ENCODE measurements at places on chromosomes 13 and 19.

DNA sequence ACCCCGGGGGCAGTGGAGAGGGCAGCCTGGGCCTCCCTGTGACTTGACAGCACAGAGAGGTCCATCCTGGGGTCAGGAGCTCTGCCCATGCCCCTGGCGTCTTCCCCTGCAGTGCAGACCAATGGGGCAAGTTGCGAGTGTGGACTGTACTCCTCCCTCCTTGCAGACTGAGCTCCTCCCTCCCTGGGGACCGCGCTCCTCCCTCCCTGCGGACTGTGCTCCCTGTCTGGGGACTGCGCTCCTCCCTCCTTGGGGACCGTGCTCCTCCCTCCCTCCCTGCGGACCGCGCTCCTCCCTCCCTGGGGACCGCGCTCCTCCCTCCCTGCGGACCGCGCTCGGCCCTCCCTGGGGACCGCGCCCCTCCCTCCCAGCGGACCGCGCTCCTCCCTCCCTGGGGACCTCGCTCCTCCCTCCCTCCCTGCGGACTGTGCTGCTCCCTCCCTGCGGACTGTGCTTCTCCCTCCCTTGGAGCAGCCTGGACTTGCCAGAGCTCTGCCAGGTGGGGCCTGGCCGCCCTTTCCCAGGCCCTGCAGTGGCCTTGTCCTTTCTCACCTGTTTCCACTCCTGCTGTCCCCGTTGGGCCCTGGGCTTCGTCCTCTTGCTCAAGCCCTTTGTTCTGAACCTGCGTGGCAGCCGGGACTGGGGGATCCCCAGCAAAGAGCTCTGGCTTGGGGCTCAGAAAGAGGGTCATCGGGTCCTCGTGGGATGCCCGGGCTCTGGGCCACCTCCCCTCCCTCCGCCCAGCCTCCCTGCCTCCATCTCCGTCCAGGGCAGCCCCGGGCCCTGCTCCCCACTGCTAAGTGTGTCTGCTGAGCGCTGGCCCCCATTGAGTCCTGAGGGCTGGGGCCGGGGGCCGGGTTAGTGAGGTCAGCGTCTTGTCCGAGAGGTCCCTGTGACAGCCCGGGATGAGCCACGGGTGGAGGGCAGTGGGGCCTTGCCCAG is 6.8 kb downstream of the GAMT start:
- DNase-seq: no peak

DNA sequence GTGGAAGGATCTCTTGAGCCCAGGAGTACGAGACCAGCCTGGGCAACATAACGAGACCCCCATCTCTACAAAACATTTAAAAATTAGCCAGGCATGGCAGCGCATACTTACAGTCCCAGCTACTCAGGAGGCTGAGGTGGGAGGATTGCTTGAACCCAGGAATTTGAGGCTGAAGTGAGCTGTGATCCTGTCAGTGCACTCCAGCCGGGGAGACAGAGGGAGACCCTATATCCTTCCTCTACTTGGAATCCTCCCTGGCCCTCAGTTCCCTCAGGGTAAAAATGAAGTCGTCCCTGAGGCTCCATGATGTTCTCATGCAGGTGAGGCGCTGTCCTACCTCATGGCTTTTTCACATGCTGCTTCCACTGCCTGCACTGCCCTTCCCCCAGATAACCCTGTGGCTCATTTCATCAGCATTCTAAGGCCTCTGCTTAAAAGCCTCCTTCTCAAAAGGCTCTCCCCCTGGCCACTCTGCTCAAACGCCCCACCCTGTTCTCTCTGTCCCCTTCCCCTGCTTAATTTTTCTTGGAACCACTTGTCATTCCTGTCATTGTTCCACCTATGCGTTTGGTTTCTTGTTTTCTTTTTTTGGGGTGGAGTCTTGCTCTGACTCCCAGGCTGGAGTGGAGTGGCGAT is 19.2 kb downstream of the DNM2 start:
- no peak for DNase-seq

DNA sequence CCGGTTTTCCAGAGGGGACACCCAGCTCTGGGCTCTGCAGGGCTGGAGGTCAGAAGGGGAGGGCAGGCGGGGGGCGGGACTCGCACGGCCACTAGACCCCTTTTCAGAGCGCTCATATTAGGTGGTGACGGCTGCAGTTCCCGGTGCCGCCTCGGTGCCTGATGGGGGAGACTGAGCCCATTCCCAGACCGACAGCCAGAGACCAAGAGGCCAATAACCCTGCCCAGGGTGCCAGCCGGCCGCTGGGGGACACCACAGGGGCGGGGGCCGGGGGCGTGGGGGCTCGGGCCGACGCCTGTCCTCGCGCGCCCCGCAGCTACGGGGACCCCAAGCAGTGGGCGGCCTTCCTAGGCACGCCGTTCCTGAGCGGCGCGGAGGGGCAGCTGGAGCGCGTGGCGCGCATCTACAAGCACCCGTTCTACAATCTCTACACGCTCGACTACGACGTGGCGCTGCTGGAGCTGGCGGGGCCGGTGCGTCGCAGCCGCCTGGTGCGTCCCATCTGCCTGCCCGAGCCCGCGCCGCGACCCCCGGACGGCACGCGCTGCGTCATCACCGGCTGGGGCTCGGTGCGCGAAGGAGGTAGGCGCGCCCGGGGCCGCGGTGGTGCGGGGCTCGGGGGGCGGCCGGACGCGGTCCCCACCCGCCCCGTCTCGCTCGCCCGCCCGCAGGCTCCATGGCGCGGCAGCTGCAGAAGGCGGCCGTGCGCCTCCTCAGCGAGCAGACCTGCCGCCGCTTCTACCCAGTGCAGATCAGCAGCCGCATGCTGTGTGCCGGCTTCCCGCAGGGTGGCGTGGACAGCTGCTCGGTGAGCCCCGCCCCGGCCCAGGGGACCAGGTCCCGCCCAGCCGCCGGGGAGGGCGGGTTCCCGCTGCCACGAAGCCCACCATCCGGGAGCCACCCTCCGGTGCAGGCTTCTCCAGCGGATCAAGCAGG is 2.4 kb downstream of the TIMM13 start:
- DNase-seq: no peak

- no peak for DNase-seq
Measured at GRCh38 chr19:38942471-38943181, 11.9 kb downstream of the MRPS12 start.

DNA sequence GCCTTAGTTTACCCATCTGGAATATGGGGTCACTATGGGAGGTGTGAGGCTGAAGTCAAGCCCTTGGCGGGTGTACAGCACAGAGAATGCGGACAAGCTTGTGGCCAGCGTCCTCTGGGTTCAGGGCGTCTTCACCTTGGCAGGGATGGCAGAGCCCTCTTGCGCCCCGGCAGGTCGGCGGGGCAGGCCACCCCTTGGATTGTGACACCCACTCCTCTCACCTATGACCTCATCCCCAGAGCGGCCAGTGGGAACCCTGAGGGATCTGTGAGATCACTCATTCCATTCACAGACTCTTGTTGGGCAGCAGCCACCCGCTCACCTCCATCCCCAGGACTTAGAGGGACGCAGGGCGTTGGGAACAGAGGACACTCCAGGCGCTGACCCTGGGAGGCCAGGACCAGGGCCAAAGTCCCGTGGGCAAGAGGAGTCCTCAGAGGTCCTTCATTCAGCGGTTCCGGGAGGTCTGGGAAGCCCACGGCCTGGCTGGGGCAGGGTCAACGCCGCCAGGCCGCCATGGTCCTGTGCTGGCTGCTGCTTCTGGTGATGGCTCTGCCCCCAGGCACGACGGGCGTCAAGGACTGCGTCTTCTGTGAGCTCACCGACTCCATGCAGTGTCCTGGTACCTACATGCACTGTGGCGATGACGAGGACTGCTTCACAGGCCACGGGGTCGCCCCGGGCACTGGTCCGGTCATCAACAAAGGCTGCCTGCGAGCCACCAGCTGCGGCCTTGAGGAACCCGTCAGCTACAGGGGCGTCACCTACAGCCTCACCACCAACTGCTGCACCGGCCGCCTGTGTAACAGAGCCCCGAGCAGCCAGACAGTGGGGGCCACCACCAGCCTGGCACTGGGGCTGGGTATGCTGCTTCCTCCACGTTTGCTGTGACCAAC is at the start of gene SPACA4:
SPACA4 (plus strand) TSS at position 280 of the 896 bp plus-strand sequence; CDS start at position 517, 237 bp downstream.
- DNase-seq: no peak

- no peak for DNase-seq
Measured at GRCh38 chr13:32309312-32310133, 5.6 kb downstream of the ZAR1L start.

GRCh38 chr13:28044608-28045007 is 55.8 kb downstream of the FLT3 start:
- DNase-seq: no peak

DNA sequence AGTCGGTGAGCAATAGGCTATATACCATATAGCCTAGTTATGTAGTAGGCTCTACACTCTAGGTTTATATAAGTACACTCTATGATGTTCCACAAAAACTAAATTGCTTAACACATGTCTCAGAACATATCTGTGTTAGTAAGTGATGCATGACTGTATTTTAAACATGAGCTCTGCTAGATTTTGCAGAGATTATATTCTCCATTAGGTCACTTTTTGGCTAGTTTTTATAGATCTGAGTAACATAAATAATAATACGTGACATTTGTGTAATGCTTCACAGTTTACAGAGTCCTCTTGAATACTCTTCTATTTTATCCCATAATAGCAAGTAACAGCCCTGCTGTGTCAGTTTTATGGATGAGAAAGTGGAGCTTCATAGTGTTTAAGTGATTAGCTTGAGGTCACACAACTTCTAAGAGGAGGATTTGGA is 47.8 kb downstream of the NDFIP2 start:
- DNase-seq: no peak

DNA sequence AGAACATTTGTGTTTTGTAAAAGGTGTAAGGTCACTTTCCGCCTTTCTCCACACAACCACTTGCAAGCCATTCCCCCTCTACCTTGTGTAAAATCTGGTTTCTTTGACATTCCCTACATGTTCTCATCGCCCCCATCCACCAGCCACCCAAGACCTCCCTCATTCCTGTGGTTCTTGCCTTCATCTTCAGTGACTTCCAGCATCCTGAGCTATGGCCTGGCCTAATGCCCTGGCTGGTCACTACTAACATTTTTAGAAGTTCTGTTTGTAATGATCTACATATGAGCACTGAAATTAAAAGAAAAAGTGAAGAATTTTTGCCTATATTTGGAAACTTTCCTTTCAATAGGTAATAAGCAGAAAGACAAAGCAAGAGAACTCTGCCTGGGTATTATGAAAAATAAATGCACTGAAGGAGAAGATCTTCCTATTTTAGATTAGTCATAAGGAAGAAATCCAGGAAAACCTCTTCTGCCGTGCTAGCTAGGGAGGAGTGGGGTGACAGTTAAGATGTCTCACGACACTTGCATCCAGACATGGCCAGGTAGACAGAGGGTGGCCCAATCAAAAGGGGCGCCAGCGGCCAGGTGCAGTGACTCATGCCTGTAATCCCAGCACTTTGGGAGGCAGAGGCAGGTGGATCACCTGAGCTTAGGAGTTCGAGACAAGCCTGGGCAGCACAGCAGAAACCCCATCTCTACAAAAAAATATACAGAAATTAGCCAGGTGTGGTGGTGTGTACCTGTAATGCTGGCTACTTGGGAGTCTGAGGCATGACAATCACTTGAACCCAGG is 28.1 kb upstream of the MPHOSPH8 start:
- no peak for DNase-seq

Measured in BJ (cell line).